ENCODE measurements at places on chromosomes 2 and 18.

DNA sequence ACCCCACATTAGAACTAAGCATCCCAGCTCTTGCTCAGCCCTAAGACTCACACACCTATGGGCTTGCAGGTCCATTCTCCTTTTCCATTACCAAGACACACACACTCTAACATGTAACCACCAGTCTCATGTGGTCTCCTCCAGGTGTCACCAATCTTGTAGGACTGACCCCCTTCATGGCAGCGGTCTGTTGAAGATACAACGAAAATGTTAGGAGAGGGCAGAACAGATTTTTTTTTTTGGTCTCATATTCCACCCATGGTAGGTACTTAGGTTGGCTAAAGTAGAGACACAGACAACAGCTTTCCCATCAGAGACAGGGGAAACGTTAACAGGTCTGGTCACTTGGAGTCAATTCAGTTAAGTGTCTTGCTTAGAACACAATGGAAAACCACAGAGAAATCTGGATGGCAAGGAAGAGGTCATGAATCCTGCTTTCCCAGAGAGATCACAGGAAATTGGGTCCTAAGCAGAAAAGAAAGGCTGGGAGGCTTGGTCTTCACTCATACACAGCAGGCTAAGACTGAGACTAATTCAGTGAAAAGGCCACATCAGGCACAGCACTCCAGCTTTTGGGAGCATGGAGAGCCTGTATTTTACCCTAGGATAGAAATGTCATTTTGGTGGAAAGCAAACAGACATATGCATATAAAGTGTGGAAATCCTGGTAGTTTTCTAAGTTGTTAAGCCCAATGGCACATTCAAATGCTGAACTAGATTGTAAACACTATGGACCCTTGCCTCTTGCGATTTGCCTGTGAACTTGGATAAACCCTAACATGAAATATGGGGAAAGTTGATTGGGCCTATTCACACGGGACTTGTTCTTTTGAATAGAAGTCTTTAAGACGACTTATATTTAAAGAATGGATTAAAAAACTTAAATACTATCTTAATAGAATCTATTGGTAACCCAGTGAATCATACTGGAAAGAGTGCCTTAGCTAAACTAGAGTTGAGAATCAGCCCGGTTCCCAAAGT lies 3.8 kb downstream of the FN1 start:
- peak; percentile 50 for DNase-seq

DNA sequence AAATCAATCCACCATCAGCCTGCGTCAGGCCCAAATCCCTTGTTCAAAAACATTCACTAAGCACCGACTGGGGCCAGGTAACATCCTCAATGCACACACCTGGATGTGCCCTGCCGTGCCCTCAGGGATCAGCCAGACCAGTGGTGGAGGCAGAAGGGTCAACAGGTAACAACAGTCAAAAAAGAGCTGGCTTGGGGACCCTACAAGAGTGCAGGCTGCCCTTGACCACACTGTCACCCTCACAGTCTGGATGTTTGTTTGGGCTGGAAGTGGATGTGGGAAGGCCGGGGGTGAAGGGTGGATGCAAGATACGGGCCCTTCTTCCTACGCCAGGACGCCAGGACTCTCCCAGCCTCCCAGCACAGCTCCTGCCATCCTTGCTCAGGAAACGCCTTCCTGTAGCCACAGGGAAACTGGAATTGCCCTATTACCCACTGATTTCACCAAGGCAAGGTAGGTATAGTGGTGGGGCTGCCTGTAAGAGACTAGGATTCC lies 2.7 kb downstream of the BIN1 start:
- no peak for DNase-seq

- no peak for DNase-seq
These were observed 392.5 kb downstream of the FIGN start for GRCh38 chr2:163343316-163343715.

DNA sequence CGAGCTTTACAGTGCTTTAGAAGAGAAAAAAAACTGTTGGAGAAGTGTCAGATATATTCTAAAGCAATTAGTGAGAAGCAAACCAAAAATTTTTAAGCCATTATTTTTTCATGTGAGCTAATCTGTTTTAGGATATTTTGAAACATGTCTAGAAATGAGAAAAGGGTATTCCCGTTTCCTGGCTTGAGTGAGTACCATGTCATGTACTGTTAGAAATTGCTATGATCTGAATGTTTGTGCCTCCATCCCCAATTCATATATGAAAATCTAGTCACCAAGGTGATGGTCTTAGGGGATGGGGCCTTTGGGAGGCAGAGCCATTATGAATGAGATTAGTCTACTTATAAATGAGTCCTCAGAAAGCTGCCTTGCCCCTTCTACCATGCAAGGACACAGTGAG lies 493.3 kb upstream of the GCFC2 start:
- no peak for DNase-seq

GRCh38 chr2:199624958-199625357 lies 167.2 kb upstream of the SATB2 start:
- DNase-seq: no peak
